ENCODE measurements at places on chromosomes 7 and 10. TPM values are rescaled to one million over a fixed set of nuclear protein-coding genes. Genes with fewer than 3 reads are reported as not detected.

Gene RHBDD2
- 62.5 TPM for polyA plus RNA-seq

DNA sequence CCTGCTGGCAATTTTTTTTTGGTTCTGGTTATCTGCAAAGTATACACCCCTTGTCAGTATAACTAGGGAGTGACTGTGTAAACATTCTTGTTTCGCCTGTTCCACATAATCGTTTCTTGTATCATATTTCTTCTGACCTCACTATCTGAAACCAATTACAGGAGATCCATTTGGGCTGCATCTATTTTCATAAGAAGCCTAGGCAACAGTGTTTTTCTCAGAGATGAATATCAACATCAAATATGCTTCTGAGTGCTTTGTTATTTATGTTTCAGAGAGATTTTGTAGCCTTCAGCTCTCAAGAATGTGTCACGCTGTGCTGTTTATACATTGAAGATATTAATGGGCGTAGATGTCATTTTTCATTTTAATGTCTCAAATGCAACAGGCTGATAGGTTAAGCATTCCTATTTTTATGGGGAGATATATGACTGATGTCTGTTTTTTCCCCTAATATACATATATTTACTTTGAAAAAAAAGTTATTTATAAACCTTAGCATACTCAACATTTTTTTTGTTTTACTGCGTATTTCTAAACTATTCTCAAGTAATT lies 115.5 kb downstream of the FOXP2 start:
- DNase-seq: no peak
- no peaks in the 10 kb centered on the region for H3K4me1 ChIP-seq
- H3K27me3 ChIP-seq: no peaks in the 10 kb centered on the region

DNA sequence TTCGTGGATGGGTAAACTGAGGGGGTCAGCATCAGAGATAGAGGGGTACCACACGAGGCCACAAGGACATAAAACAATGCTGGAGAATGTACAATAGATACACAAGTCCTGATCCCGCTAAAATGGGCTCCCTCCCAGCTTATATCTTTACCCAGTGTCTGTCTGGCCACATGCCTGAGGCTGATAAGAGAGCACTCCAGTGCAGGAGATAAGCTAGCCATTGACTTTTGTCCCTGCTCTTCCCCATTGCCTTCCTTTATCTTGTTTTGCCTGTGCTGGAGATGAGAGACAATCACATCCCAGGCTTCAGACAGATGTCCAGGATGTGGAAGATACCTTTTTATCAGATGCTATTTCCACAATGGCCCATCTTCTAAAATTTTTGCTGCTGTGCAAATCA lies 6.0 kb downstream of the GAD2 start:
- H3K4me1 ChIP-seq: peaks cover 5% of the 10 kb centered on the region
- H3K27ac ChIP-seq: no peak overlapping the region
- H3K36me3 ChIP-seq: no peaks in the 10 kb centered on the region
- DNase-seq: no peak
- peaks cover 65% of the 10 kb centered on the region for H3K27me3 ChIP-seq

DNA sequence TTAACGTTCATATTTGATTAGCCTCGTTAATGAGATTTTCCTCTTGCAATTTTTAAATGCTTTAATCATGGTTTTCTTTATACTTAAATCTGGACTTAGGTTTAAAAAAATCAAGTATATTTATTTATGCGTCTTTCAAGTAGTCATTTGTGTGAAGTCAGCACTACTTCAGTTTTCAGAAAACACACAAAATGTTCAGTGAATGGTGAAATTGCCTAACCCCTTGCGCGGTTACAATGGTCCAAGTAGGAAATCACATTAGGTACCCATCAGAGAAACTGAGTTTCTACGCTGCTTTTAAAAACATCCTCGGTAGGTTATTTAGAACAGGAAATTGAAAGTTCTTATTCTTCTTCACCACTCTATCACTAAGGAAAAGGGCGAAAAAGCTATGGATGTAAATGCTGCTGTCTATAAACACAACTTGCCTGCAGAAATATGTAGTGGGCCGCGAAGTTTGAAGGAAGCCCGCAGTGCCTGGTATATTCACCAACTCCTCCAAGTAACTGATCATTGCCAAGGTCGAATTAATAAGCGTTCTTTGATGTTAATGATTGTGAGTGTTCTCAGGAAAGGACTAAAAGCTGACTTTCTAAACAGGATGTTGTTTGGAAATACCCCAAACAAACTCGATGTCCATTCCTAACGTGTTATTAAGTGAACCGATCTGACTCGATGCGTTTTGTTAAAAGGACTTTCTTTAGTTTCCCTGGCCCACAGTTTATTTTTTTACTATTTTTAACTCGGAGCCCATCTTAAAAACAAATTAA lies 1.0 kb downstream of the SYPL1 start:
- no peak for DNase-seq
- no peaks in the 10 kb centered on the region for H3K27me3 ChIP-seq
- H3K4me1 ChIP-seq: peaks cover 73% of the 10 kb centered on the region
- peak overlapping the region; percentile 94 for H3K4me3 ChIP-seq
- no peaks in the 10 kb centered on the region for H3K36me3 ChIP-seq
- H3K27ac ChIP-seq: peak overlapping the region; percentile 94

Measured in naive B cell (primary cell).